ENCODE measurements at places on chromosomes 1 and 21.

- DNase-seq = no peak
These were observed 409.5 kb upstream of the ADGRL2 start for GRCh38 chr1:81391125-81391828.

- no peak for DNase-seq
These were observed 10.6 kb upstream of the GCLM start for GRCh38 chr1:93919780-93920179.

DNA sequence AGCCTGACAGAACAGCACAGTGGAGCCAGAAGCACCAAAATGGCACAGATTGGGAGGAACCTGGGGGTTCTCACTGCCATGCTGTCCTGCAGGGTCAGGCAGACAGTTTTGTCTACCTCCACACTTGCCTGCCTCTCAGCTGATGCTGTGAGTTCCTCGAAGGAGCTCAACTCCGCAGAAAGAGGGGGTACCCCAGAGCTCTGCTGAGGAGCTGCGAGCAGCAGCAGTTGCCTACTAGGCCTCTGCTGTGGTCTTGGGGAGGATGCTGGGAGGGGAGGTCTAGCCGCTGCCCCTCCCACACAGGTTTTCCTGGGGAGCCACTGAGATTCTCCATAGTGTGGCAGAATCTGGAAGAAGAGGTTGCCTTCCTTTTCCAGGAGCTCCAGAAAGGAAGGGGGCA, 192.5 kb downstream of the FOXD2 start:
- no peak for DNase-seq

GRCh38 chr1:40530735-40531380, 579 bp upstream of the ZNF684 start:
- DNase-seq = no peak

GRCh38 chr21:36454706-36455105, 25.2 kb downstream of the CLDN14 start:
- DNase-seq = no peak

- no peak for DNase-seq
These were observed 291.8 kb upstream of the CAMK1G start for GRCh38 chr1:209291715-209292114.

All from stimulated activated CD8-positive, alpha-beta memory T cell treated with anti-CD3 and anti-CD28 coated beads, Interleukin-4, amount 100 ng/mL, for 24 hours (primary cell).